ENCODE measurements at places on chromosomes 3 and 15.

DNA sequence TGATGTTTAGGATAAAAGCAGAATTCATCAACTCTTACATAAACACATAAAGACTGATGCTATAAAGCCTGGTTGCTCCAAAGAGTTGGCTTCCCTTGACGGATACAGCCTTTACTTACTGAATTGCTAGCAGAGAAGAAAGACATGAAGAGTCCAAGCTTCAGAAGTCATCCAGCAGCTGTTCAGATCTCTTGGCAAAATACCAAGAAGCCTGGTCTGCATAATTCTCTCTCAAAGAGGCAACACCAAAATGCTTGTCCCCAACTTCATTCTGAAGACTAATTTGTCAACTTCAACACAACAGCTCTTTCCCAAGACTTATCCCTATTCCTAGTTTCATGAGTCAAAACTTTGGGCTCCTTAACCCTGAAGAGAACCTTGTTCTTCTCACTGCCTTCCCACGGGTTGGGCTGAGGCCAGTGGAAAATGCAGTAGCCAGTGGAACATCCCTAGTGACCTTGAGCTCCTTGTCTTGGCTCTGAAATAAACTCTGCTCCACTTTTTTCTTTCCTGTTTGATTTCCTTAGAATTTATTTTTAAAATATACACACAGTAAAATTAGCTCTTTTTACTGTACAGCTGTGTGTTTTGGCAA is 119.2 kb upstream of the THBS1 start:
- no peak for DNase-seq

DNA sequence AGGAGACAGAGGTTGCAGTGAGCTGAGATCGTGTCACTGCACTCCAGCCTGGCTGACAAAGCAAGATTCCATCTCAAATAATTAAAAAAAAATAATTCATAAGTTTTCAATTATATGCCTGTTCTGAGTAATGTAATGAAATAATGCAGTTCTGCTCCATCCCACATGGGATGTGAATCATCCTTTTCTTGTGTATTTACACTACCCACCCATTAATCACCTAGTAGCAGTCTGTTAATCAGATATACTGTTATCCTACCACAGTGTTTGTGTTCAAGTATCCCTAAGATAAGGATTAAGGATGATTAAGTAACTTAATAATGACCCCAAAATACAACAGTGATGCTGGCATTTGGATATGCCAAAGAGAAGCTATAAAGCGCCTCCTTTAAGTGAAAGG is 38.8 kb downstream of the PIGB start:
- no peak for DNase-seq

DNA sequence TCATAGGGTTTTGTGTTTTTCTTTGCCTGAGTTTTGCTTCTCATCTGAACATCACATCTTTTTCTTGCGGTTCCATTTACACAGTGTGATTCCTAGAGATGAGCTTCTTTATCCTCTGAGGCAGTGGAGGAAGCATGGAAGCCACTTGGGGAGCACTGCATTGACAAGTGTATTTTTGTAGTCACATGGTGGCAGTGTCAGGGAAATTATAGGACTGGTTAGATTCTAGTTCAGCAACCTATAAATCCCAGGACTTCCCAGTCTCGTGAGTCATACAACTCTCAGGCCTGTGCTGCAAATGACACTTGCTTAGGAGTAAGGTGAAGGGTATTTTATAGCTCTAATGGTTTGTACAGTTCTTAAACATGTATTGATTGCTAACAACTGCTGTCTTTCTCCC is 58.4 kb downstream of the RBM6 start:
- no peak for DNase-seq

DNA sequence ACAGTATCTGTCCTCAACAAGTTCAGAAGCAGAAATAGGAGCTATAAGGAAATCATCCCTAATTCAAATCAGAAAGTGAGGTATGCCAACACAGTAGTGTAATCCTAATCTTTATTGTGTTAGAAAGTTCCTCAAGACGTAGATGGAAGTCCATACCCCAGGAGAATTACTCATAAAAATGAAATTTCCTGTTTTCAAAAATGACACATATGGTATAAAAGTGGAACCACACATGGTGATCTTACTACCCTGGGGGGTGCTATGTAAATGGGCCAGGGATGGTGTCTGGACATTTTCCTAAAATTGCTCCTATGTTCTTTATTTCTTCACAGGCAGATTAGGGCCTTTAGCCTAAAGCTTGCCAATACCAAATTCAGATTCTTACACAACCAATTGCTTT is 204.1 kb downstream of the ARRDC4 start:
- DNase-seq, result no peak

DNA sequence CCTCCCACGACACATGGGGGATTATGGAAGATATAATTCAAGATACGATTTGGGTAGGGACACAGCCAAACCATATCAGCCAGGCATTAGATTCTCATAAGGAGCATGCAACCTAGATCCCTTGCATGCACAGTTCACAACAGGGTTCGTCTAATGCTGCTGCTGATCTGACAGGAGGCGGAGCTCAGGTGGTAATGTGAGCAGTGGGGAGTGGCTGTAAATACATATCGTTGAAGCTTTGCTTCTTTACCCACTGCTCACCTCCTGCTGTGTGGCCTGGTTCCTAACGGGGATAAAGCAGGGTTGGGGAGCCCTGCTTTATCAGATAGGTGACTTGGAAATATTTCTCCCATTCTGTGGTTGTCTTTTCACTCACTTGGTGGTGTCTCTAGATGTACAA is 14.8 kb downstream of the DOCK3 start:
- no peak for DNase-seq

DNA sequence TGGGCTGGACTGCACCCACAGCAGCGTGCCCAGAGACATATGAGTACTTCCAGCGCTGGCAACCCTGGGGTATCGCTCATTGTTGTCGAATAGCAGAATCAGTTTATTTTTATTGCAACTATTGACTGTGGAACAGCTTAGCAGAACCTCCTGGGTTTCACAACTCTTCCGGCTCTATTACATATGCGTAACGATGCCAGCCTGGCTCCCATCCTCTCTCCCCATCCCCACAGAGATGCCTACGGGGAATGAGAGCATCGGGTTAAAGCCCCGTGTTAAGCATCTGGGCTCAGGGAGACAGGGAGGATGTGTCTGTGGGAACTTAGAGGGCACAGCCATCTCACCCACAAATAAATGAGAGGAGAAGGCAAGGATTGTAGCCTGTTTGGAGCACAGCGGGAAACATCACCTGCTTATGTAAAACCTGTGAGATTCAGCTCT is 76.6 kb upstream of the DLG1 start:
- DNase-seq, result no peak

GRCh38 chr3:171054921-171055320 is 28.4 kb upstream of the SLC2A2 start:
- no peak for DNase-seq

- DNase-seq, result no peak
These were observed 124.3 kb downstream of the NEO1 start for GRCh38 chr15:73176598-73176997.
